ENCODE measurements at places on chromosomes 5 and 9.

DNA sequence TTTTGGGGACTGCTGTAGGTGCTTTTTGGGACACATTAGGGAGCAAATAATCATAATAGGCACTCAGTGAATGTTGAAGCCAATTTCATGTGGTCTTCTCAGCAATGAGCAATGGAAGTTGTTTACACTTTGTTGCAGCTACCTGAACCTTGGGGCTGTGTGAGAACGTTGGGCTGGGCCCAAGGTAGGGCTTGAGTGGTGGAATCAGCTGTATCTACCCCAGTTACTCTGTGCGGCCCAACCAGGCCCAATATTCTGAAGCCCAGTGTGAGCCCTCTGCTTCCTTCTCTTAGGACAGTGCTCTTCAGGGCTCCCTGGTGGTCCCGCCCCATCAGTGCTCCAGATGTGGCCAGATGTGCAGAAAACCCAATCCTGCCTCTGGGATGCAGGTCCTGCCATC is 38.4 kb downstream of the MAST4 start:
- DNase-seq: no peak

GRCh38 chr9:109477258-109478050 is 20.7 kb downstream of the PTPN3 start:
- DNase-seq: no peak

GRCh38 chr5:80912479-80912878 is 47.7 kb upstream of the RASGRF2 start:
- DNase-seq: no peak

DNA sequence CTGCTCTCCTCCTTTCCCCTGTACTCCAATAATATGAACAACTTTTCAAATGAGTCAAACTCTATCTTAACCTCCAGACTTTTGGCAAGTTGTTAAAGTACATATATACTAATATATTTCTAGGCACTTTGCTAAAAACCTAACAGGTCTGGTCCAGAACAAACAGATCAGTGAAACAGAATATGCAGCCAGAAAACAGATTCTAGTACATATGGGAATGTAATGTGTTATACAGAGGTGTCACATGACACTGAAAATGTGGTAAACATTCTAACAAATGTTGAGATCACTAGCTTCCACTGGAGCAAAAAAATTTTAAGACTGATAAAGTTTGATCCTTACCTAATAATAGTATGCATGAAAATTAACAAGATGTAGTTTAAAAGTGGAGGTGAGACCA is 136.9 kb downstream of the OR2K2 start:
- DNase-seq: no peak

Measured in NCI-H2171 treated with DMSO at 0.1 percent for 48 hours (cell line).